Large intestine (tissue), 12 donors: ENCODE measurements at places on chromosomes 3 and 15. TPM values are rescaled to one million over a fixed set of nuclear protein-coding genes. Genes with fewer than 3 reads are reported as not detected.

Gene ITIH1
- polyA plus RNA-seq: 1.6 TPM

Gene PRRT3
- polyA plus RNA-seq: 1.8 TPM

Gene FGF7
- polyA plus RNA-seq: 15.9 TPM

Gene GABRR3
- polyA plus RNA-seq: not detected

Gene SHQ1
- 15.4 TPM for polyA plus RNA-seq

Gene PPP2R3A
- 7.4 TPM for polyA plus RNA-seq

Gene IL17RB
- polyA plus RNA-seq: 13.3 TPM

Gene KATNBL1
- 59.4 TPM for polyA plus RNA-seq

Gene C3orf52
- 14.1 TPM for polyA plus RNA-seq
